ENCODE measurements at places on chromosomes 1 and 21.

DNA sequence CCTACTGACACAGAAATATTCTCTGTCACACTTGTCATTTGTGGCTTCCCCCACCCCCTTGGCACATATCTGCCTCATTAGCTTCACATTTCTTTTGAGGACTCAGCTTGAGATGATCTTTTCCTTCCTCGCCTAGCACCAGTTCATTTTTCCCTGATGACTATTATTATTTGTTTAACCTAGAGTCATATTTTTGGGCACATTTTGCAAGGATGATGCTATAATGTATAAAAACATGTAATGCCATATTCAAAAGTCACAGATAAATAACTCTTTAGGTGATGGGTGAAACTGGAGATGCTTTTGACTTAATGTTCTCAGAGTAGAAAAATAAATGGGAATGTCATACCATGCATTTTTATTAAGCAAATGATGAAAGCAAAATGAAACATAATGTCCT, 202.7 kb downstream of the BACH1 start:
- no peak for DNase-seq

GRCh38 chr1:185170291-185170848, 13.4 kb downstream of the SWT1 start:
- DNase-seq = peak; percentile 51

GRCh38 chr1:8625981-8626898, 191.2 kb downstream of the RERE start:
- no peak for DNase-seq

DNA sequence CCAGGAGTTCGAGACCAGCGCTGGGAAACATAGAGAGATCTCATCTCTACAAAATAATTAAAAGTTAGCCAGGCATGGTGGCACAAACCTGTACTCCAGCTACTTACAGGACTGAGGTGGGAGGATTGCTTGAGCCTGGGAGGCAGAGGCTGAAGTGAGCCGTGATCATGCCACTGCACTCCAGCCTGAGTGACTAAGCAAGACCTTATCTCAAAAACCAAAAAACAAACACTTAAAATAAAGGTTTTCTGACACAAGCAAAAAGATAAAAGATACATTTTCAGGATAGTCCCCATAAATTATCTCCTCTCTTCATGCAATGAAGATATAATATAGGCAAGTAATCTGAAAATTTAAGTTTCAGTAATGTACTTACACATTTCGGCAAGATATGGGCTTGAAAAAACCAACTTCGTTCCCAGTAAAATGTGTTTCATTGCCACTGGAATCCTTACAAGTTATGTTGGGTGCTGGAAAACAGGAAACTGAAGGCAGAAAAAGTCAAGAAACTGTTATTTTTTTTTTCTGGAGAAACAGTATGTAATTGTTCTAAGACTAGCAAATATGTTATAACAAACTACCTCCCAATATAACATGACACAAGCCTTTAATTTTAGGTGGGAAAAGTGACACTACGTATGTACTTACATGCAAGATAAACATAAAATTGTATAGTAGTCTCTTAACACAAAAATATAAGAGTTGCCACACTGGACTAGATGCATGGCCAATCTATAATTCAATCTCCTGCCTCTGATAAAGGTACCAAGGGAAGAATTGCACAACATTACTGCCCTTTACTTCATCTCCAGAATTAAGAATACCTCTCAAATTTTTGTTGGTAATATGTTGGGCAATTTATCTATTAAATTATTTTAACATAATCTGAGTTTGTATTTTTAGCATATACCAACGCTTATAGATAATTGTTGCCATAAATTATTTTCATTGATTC, 15.7 kb downstream of the TM2D1 start:
- no peak for DNase-seq

GRCh38 chr1:91712981-91713841, 172.7 kb downstream of the TGFBR3 start:
- DNase-seq = no peak

DNA sequence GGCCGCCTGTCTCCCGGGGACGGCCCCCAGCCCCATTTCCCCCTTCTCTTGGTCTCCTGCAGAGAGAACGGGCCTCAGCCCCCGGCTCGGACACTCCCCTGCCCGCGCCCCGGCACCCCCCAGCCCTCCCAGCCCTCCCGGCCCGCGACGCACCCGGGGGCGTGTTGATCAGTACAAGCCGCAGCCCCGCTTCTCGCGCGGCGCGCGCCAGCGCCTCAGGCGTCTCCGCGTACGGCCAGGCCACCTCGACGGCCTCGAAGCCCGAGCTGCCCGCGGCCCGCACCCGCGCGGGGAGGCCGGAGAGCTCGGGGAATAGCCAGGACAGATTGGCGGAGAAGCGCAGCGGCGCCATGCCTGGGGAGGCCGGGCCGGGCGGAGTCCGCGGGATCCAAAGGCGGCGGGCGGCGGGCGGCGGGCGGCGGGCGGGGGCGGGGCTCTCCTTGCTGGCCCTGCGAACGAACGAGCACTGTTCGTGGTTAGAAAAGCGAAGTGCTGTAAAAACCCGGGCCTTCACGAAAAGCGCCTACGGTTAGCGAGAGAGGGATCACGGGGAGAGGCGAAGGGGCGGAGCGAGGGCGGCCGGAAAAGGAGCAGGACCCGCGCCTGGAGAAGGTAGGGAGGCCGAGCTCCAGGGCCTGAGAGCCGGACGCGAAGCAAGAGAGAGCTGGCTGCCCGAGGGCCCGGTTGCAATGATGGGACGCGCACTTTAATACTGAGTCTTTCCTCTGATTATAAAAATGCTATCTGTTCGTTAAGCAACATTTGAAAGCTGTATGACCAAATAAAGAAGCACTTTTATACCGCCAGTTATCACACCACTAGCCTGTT, at the start of gene HYI:
Gene HYI (minus strand): TSS at position 490 of the 828 bp plus-strand sequence. CDS start 138 bp downstream, at position 352.
- peak; percentile 75 for DNase-seq

- no peak for DNase-seq
Measured at GRCh38 chr1:31797216-31797615, 18.6 kb downstream of the SPOCD1 start.

DNA sequence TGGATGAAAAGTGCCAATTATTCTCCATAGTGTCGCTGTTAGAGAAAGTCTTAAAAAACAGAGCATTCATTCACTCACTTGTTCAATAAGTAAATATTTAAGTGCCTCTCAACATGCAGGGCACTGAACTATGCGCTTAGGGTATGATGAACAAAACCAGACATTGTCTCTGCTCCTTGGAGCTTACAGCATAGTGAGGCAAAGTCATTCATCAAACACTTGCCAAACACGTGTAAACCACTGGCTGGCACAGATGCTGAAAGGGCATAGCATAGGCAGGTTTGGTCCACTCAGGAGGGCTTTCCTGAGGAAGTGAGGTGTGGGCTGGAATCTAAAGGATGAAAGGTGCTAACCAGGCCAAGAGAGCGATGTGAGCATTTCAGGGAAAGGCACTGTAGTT, 27.6 kb upstream of the RD3 start:
- DNase-seq = no peak

DNA sequence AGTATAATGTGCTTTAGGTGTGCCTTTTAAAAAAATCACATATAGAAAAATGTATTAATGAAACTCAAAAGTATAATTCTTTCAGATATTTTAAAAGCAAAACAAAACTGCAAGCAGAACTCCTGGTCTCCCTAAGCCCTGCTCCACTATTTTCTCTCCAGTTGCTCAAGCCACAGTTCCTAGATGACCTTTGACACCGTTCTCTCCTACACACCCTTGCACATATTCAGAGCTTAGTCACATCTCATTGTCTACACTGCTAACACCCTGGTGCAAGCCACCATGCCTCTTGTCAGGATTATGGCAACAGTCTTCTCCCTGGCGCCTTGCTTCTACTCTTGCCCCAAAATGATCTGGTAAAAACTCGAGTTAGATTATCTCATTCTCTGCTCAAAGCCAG, 50.2 kb upstream of the ROR1 start:
- no peak for DNase-seq

DNA sequence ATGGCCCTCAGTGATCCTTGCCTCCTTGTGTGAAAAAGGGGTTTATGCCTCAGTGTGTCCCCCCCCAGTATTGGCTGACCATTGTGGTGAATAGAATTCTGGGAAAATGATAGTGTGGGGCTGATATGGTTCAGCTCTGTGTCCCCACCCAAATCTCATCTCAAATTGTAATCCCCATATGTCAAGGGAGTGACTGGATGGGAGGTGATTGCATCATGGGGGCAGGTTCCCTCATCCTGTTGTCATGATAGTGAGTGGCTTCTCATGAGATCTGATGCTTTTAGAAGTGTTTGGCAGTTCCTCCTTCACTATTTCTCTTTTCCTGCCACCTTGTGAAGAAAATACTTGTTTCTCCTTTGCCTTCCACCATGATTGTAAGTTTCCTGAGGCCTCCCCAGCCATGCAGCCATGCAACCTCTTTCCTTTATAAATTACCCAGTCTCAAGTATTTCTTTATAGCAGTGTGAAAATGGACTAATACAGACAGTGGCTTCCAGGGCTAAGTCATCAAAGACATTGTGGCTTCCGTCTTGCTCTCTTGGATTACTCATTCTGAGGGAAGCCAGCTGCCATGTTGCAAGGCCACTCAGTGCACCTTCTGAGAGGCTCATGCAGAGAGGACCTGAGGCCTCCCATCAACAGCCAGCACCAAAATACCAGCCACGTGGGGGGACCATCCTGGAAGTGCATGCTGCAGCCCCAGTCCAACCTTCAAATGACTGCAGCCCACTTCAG, 40.6 kb upstream of the SOD1 start:
- DNase-seq = no peak

GRCh38 chr1:247332623-247333361, 1.1 kb upstream of the ZNF496 start:
- no peak for DNase-seq

GRCh38 chr1:24735509-24736375, 9.5 kb upstream of the CLIC4 start:
- peak; percentile 31 for DNase-seq

GRCh38 chr1:99306644-99307043, 42.4 kb downstream of the PLPPR4 start:
- DNase-seq = no peak

GRCh38 chr1:57204091-57204490, 219.8 kb downstream of the DAB1 start:
- no peak for DNase-seq

- no peak for DNase-seq
Measured at GRCh38 chr1:24870551-24871195, 59.4 kb downstream of the RUNX3 start.

DNA sequence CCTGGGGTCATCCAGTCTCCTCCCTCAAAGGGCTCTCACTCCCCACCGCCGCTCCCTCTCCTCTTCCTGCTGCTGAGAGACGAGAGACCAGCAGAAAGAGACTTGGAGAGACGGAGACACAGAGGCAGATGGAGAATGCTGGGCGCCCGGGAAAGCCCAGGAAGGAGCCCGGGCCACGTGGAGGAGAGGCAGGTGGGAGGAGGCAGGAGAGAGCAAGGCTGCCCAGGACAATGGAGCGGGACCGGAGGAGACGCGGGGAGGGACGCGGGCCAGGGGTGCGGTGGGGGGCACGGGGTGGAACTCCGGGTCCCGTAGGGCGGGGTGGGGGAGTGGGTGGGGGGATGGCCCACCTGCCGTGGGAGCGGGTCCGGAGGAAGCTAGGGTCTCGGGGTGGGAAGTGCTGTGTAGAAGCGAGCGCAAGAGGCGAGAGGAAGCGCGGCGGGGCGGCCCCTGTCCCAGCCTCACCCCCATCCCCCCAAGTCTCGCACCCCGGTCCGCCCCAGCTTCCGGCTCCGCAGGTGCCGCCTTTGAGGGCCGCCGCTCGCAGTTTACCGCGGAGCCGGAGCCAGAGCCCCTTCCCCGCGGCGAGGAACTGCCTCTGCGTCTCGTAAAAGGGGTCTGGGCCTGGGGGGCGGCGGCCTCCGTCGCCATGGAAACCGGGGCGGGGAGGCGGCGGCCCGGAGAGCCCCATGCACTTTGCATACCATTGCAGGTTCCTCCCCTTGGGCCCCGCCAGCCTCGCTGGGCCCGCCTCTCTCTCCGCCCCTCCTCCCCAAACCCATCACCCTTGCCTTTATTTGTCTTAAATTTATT, 11.7 kb upstream of the EPHA2 start:
- no peak for DNase-seq

- DNase-seq = no peak
Measured at GRCh38 chr21:33265664-33266049, 510 bp upstream of the IL10RB start.

- DNase-seq = no peak
Measured at GRCh38 chr1:20194224-20194623, 7.9 kb upstream of the PLA2G2C start.

All from NCI-H1417 (cell line).